ENCODE measurements at places on chromosomes 4 and X.

GRCh38 chrX:34879346-34879745 is 63.2 kb upstream of the FAM47B start:
- no peak for ATAC-seq

DNA sequence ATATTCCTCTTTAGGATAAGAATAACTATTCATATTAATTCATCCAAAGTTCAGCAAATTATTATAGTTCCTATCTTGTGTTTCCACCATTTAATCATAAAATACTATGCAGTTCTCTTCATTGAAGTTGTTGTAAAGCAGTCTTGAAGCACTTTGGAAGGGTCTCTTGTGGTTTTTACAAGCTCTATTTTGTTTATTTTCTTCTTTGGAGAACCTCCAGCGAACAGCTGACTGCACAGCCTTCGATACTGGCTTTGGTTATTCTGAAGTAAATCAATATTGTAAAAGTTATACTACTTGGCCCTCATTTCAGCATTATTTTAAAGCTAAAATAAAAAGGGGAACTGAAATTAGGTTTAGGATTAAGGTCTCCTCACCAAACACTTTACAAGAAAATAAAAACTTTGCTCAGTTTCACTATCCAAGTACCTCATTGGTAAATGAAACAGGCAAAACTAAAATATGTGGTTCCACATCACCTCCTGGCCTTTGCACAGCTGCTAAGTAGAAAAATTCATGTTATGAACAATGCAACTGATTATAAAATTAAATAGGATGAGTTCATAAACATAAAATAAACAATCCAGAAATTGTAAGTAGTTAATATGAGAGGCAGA is 1629.2 kb upstream of the ADGRL3 start:
- ATAC-seq, result no peak

DNA sequence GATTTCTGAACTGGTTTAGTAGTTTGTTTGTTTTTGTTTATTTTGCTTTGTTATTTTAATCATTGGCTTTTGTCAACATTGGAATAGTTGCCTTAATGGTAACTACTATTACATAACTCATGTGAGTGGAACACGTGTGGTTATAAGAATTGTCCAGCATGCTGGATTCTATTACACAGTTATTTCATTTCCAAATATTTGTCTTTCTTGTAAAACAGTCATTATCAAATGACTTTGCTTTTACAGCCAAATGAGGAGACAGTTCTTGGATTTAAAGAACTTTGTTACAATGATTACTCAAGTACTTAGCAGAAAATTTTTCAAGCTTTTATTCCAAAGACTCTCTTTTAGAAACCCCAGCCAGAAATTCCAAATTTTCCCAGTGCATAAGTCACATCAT is 516.1 kb upstream of the MAGEB2 start:
- no peak for ATAC-seq

GRCh38 chr4:183808097-183808456 is 97.0 kb upstream of the STOX2 start:
- peak; percentile 41 for ATAC-seq

GRCh38 chr4:102726068-102726467 is 34.7 kb downstream of the MANBA start:
- ATAC-seq, result no peak

- ATAC-seq, result no peak
These were observed 30.8 kb downstream of the GAK start for GRCh38 chr4:901192-901910.

- peak; percentile 37 for ATAC-seq
These were observed 815 bp downstream of the FAM53A start for GRCh38 chr4:1683261-1683735.

Measured in gastroesophageal sphincter (tissue), 4 donors.